ENCODE measurements at places on chromosomes 4 and X. TPM values are rescaled to one million over a fixed set of nuclear protein-coding genes. Genes with fewer than 3 reads are reported as not detected.

- DNase-seq: no peak
Observed at GRCh38 chrX:153735274-153735673, 10.6 kb downstream of the ABCD1 start.

Gene FGB
- total RNA-seq: not detected

- DNase-seq: no peak
Observed at GRCh38 chrX:134167591-134168203, 69.3 kb upstream of the CCDC160 start.

Gene PWWP3B
- 0.48 TPM for total RNA-seq

Gene GPRIN3
- 6.2 TPM for total RNA-seq

DNA sequence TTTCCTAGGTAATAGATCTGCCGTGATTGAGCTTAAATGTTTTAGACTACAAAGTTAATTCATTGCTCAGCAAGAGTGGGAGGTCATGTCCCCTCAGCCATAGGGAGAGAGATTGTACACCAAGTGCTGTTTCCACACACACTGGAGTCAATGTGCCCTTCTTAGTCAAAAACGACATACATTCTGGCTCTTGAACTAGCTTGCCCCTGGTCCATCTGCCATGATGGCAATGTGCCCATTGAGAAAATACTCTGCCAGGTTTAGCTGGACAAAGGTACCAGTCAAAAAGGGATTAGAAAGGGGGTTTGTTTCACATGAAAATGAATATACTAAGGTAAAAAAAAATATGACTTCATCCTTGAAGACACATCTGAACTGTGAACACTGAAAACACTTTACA is 377.1 kb upstream of the ADGRL3 start:
- DNase-seq: no peak
